ENCODE measurements at places on chromosomes 5 and 9. TPM values are rescaled to one million over a fixed set of nuclear protein-coding genes. Genes with fewer than 3 reads are reported as not detected.

DNA sequence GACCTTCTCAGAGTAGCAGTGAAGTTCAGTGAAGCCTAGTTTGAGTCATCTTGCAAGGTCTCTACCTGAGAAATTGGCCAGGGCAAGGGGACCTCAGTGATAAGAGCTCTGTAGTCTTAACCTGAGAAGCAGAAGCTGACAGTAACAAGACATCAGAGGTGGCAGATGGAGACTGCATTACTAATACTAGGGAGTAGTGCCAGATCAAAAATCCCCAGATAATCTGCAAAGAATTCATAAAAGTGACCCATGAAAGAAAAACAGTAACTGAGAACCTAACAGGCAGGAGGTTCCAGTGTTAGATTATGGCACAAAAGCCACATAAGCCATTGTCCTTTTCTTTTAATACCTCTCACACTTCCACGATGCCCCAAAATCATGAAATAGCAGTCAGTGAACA lies 175.5 kb downstream of the MUSK start:
- no peak for DNase-seq

- DNase-seq = no peak
Observed at GRCh38 chr5:168006456-168007130, 284.9 kb upstream of the WWC1 start.

- DNase-seq = no peak
Observed at GRCh38 chr5:122442938-122443337, 130.9 kb downstream of the SNCAIP start.

DNA sequence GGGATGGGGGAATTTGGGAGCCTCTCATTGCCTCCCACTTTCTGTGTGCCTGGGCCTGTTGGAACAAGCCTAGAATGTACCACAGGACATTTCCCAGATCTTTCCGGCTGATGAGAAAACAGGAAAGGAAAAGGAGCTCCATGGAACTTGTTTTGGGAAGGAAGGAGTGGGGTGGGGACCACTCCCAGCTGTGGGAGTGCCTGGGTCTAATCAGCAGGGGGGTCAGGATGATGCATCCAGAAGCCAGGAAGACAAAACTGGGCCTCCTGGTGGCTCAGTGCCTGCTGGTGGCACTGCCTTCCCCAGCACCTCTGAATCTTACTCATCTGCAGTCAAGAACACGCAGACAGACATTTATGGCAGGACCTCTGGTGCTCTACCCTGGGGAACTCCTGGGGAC lies 2.8 kb downstream of the SMIM33 start:
- no peak for DNase-seq

DNA sequence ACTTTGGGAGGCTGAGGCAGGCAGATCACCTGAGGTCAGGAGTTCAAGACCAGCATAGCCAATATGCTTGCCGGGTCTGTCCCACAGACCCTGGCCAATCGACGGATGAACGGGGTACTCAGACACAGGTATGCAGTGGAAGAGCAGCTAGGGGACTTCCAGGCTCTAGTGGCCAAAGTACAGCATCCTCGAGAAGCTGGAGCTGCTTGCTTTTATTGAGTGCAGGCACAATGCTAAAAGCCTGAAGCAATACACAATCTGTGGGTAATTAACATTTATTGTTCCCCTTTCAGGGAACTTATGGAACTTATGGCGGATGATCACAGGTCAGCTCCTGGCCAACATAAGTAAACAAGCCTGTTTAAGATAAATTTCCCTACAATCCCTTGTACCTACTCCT lies 32.8 kb upstream of the SEMA4D start:
- no peak for DNase-seq

GRCh38 chr9:17387565-17387964 lies 191.3 kb upstream of the SH3GL2 start:
- DNase-seq = no peak

Gene PTGES2
- total RNA-seq = 60.4 TPM

Gene SPATA31E1
- 0.09 TPM for total RNA-seq
